Dermis lymphatic vessel endothelial cell (primary cell): ENCODE measurements at places on chromosomes 13 and 19. TPM values are rescaled to one million over a fixed set of nuclear protein-coding genes. Genes with fewer than 3 reads are reported as not detected.

ZNF154 gene
- total RNA-seq, result under 0.01 and 0.11 TPM in 2 replicates

PEX11G gene
- total RNA-seq, result 1.5 TPM in 2 replicates

ZNF814 gene
- 1.7 and 2.1 TPM in 2 replicates for total RNA-seq

RGS9BP gene
- 0.98 and 1.1 TPM in 2 replicates for total RNA-seq

ZNF266 gene
- 11.8 and 13.8 TPM in 2 replicates for total RNA-seq

INTS6 gene
- 30.8 and 45.7 TPM in 2 replicates for total RNA-seq
